ENCODE measurements at places on chromosomes 11 and 22.

DNA sequence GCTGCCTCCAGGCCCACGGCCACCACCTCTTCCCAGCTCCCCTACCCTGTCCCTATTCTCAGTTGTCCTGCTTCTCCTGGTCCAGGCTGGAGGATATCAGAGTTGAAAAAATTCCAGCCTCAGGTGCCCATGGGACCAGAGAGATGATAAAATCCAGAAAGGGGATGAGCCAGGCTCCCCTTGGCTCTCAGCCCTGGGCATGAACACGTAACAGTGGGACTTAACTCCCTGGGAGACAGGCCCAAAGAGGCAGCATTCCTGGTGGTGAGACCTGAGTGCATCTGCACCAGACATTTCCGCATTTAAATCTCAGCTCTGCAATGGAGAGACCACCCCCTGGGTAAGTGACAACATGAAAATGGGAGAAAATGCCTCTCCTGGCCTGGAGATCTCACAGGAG is 10.4 kb upstream of the SLC39A13 start:
- DNase-seq = no peak

DNA sequence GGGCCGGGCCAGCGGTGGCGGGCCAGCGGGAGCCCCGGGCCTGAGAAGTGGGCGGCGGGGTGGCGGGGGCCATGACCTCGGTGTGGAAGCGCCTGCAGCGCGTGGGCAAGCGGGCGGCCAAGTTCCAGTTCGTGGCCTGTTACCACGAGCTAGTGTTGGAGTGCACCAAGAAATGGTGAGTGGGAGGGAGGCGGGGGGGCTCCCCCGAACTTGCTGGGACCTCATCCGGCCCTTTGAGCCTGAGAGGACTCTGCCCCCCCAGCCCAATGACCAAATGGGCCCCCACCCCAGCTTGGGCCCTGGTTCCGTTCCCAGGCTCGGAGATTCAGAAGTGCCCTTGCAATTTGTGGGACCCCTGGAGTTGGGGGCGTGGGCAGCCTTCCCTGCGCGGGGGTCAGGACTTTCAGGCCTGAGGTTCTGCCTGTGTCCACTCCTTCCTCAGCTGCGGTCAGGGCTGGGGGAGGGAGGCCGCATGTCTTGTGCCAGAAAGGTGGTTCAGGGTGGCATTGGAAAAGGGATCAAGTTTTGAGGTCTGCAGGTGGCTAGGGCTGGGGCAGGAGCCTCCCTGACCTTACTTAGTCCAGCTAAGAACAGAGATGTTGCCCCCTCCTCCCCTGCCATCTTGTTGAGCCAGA is 496 bp downstream of the EHBP1L1 start:
- no peak for DNase-seq

DNA sequence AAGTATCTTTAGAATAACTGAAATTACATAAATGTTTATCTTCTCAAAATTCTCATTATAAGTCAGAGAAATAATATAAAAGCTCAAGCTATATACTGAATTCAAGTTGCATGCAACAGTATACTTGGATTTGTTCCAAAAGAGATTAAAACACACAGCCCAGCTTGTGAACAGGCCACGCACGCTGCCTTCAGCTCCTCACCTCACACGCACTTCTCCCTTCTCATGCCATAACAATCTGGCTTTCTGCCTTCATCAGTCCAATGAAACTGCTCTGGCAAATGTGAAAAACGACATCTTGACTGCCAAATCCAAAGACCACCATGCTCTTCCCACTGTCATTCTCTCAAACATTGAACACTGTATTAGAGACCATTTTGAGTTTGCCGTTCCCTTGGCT is 22.1 kb downstream of the ATP6V1E1 start:
- DNase-seq = no peak

- no peak for DNase-seq
These were observed 11.7 kb upstream of the DNAJB13 start for GRCh38 chr11:73939096-73939495.

DNA sequence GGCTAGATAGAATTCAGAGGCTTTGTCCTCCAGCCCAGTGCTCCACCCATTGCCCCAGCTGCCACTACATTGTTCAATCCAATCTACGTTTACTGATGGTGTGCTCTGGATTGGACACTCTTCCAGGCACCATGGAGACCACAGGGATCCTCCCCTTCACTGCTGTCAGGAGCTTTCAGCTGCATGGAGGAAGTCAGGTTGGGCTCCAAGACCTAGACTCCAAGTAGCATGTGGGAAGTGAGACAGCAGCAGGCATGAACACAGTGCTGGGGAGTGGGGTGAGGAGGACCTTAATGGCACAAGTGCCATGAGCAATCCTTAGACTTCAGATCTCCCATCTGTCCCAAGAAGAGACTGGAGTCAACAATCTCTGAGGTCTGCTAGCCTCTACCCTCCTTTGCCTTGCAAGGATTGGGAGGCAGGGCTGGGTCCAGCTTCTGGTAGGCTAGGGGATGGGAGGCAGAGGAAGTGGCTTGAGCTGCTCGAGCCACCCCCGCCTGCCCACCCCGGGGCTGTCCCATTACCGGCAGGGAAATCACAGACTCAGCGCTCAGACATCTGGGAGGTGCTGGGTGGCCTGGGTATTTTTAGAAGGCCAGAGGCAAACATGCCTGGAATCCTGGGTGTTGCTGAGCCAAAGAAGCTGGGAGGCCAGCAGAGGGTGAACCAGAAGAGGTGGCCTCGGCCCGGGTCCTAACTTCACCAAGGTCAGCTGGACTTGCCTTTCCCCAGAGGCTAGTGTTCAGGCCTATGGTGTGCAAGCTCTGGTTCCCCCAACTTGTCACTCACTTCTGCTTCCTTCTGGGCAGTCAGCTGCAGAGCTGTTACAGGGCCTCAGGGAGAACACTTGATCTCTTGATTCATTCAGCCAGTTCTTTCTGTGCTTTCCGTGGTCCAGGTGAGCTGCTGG is 15.2 kb upstream of the FCHSD2 start:
- DNase-seq = no peak

All from NCI-H1436 (cell line).